ENCODE measurements at places on chromosomes 7 and 10.

DNA sequence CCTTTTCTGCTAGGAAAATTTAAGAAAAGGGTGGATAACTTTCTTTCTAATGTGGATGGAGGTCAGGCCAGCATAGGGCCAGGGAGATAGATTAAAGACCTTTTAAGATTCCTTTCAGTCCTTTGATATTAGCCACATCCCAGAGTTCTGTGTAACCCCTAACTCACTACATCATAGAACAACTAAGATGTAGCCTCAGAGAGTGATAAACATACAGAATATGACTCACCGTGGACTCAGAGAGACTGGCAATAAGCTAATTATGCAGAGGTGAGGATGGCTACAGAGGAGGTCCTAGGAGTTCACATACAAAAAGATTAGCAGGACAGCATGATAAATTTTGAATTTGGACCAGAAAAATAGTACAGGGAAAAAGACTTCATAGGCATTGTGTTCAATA lies 141.0 kb downstream of the AOAH start:
- DNase-seq: no peak

- no peak for DNase-seq
These were observed 66.4 kb upstream of the CFAP46 start for GRCh38 chr10:133008736-133009135.

- DNase-seq: no peak
These were observed 78.8 kb upstream of the TMEM196 start for GRCh38 chr7:19852192-19852591.

DNA sequence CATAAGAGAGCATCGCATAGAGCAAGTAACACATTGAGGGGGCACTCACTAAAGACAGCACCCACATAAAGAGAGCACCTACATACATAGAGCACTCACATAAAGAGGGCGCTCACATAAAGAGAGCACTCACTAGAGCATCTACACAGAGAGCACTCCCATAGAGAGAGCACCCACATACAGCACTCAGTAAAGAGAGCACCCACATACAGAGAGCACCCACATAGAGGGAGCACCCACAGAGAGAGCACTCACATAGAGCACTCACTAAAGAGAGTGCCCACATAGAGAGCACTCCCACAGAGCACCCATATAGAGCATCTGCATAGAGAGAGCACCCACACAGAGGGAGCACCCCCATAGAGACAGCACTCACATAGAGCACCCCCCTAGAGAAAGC lies 47.8 kb downstream of the INSIG1 start:
- no peak for DNase-seq

- no peak for DNase-seq
These were observed 17.4 kb downstream of the PLEKHA1 start for GRCh38 chr10:122391875-122392274.
